ENCODE measurements at places on chromosomes 6 and 20.

- DNase-seq = no peak
Measured at GRCh38 chr20:62227977-62228958, 8.2 kb upstream of the HRH3 start.

DNA sequence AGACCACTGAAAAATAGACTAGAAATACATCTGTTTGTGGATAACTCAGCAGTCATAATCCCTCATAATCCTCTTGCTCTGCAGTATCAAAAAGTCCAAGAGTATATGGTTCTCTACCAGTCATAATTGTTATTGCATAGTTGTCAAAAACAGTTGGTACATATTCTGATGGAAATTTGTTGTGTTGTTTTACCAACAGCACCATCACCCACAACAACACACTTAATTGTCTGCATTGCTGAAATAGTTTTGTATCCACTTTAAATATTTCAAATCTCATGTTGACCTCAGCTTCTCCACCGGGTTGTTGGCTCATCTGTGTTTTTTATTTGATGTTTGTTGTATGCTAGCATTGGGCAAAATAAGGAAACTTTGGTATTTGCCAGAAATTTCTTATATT, 39.4 kb downstream of the ITCH start:
- DNase-seq = no peak

- DNase-seq = no peak
Measured at GRCh38 chr6:21240709-21241108, 352.8 kb upstream of the SOX4 start.

- DNase-seq = no peak
Measured at GRCh38 chr20:33267701-33268100, 15.3 kb upstream of the BPIFB1 start.

- no peak for DNase-seq
Measured at GRCh38 chr20:60921022-60921622, 330.9 kb upstream of the CDH4 start.

DNA sequence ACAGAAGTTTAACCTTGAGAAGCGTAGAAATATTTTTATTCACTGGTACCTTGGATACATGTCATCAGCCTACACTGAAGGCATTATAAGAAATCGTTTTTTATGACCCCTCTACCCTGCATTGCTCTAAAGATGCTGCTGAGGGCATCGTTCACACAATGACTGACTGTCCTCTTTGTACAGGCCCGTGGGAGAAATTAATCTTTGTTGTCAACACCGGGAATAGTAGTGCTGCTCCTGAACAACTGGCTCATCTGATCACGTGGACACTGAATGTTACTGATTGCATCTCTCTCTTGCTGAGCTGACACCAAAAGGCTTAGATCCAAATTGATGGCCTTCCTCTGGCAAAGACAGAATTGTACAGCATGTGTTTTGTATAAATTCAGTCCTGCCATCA, 157.1 kb upstream of the SMLR1 start:
- DNase-seq = no peak

- no peak for DNase-seq
Measured at GRCh38 chr20:46205349-46205748, 87.2 kb downstream of the CD40 start.

DNA sequence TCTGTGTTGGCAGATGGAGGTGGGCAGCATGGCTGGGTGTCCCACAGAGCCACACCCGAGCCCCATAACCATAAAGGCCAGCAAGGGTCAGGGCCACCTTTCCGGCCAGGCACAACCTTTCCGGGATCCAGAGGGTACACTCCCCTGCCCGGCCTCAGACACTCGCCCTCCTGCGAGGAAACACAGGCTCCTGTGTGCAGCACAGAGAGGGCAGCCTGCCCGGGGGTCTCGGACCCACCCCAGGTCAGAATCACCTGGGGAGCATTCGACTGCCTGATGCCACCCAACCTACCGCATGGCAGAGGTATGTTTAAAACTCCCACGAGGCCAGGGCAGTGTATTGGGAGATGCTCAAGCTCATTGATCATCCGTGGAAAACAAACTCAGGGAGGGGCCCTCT, 260.3 kb downstream of the TAF4 start:
- DNase-seq = no peak

GRCh38 chr6:33994472-33995308, 151.2 kb downstream of the GRM4 start:
- no peak for DNase-seq

DNA sequence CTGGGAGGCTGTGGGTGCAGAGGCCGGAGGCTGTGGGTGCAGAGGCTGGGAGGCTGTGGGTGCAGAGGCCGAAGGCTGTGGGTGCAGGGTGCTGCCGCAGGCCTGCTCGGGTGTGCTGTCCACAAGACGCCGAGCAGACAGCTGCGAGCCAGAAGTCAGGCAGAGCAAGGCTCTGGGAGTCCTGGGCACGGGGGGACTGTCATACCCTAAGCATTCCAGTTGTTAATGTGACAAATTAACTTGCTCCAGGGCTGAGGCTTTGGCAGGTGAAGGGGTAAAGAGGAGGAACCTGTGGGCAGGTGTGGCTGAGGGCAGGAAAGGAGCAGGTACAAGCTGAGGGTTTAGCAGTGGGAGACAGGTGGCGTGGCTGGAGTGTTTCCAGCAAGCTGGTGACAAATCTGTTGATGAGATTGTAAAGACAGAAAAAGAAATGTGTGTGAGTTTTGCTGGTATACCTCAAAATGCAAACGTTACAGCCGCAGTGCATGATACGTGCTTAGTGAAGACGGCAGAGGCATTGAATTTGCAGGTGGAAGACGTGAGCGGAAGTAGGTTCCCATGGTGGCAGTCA, 14.2 kb upstream of the ADRM1 start:
- no peak for DNase-seq

- no peak for DNase-seq
Measured at GRCh38 chr20:32205843-32206759, 1.4 kb downstream of the PLAGL2 start.

DNA sequence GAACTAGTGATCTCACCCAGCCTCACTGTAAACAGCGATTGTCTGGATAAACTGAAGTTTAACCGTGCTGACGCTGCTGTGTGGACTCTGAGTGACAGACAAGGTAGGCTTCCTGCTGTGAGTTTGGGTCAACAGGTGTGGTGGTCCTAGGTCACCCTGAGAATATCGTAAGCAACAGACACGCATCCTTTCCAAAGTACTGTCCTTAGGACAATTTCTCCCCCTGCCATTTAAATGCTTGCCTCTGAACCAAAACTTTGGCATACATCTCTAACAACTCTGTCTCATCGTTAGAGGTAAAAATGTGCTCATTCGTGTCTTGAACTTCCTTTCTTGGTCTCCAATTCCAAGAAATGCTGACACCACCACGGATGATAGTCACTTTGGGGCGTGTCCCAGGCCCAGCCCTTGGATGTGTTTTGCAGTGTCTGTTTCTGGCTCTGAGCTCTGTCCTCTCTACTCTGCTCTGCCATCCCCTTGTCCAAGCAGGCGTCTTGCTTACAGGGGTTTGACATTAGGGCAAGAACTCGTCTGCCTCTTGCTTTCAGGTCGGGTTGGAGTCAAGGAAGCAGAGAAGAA, 95.5 kb downstream of the EYA2 start:
- DNase-seq = no peak

DNA sequence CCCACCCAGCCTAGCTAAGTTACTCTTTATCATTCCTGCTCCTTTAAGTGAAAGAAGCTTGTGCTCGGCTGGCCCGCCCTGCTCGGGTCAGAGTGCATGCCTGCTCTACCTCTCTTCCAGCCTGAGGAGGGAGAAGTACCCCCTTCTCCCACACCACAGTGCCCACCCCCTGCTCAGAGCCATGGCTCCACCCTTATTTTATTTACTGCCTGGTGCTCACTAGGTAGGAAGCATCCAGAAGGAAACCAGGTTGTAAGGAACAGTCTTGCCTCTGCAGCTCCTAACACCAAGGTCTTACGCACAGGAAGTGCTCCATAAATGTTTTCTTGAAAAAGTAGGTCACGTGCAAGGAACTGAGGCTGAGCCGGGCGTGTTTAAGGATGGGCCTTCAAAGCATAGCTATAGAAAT, 105.7 kb upstream of the SNX9 start:
- DNase-seq = no peak

DNA sequence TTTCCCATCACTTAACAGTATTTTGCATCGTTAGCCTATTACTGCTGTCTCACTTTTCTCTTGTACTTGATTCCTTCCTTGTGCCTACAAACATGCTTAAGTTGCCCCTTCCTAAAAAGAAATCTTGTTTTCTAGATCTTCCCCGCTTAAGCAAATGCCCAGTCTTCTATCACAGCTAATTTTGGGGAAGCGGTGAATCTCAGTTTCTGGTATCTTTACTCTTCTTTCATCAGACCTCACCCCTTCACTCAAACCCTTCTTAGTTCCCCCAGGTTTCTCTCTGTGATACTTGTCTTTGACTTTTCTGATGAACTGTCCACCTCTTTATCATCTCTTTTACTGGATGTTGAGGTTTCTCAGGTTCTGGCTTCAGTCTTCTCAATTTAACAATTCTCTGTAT, 14.2 kb downstream of the VAPB start:
- no peak for DNase-seq

DNA sequence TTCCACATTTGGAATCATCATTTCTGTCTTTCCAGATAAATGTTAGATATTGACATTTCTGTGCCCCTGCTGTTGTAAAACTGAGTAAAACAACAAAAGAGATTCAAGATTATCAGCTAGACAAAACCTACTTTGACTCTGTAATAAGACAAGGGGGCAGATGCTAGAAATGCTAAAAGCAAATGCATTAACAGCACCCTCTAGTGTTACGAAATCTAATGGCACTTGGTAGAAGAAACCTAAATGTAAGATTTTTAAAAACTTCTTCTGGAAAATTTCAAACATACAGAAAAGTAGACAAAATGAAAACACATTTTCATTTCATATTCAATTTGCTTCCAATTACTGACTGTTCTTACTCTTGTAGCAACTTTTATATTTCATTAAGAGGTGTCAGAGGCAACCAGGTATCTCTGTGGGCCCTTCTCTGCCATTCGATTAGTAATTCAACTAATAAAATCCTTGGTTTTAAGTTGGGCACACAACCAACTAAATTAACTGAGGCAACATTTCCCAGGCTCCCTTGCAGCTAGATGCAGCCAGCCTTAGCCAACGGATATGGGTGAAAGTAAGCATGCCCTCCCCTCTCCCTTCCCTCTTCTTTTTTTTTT, 45.0 kb downstream of the SLC23A2 start:
- DNase-seq = peak; percentile 15

GRCh38 chr20:61739086-61739831, 326.4 kb downstream of the TAF4 start:
- DNase-seq = no peak

DNA sequence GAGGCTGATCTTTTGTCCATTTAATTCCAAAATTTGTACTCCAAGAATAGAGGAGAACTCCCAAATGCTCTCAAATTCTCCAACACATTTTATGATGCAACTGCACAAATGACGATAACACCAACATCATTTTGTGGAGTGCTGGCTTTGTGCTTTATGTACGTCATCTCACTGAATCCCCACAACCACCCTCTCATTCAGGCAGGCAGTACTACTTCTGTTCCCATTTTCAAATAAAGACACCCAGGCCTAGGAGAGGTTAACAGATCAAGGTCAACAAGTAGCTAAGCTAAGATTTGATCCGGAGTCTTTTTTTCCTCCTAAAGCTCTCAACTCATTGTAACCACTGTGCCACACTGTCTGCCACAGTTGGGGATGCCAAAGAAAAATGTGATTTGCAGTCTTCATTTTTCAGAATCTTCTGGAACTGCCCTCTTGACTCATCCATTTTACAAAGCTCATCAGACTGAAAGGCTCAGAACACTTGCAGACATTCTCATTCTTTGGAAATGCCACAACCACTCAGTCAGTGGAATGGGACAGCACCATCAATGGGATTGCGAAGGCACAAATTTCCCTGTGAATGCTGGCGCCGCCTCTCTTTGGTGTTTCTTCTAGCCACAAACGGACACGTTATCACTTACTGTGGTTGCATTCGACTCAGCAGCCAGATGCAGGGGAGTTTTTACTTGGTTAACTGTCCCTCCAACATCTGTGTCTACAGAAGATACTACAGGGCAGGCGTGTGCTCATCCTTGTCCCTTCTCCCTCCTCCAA, 184.4 kb downstream of the GJA10 start:
- DNase-seq = no peak

DNA sequence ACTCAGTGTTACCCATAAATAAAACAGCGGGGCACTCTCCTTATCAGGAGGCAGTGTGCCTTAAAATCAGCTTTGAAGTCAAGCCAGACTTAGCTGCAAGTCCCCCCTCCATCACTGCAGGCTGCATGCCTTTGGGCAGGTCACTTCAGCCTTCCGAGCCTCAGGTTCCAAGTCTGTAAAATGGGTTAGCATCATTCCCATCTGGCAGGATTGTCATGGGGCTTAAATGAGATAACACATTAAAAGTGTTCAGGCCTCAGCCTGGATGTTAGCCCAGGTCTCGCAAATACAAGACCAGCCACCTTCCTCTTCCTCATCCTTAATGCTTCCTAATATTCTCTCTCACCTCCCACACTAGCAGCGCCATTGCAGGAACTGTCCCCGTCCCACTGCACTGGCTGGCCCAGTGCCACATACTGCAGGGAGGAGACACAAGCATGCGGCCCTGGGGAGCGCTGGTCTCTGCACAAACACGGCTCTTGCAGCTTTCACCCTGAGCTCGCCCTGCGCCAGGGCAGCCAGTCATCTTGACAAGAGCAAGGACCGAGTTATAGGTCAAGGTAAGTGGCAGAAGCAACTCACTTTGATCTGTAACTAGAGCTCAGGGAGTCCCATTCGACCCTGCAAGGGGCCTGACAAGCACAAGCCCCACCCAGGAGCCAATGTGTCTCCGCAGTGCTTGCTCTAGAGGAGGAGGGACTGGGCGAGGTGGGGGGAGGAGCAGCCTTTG, 564.6 kb upstream of the AGPAT4 start:
- no peak for DNase-seq

DNA sequence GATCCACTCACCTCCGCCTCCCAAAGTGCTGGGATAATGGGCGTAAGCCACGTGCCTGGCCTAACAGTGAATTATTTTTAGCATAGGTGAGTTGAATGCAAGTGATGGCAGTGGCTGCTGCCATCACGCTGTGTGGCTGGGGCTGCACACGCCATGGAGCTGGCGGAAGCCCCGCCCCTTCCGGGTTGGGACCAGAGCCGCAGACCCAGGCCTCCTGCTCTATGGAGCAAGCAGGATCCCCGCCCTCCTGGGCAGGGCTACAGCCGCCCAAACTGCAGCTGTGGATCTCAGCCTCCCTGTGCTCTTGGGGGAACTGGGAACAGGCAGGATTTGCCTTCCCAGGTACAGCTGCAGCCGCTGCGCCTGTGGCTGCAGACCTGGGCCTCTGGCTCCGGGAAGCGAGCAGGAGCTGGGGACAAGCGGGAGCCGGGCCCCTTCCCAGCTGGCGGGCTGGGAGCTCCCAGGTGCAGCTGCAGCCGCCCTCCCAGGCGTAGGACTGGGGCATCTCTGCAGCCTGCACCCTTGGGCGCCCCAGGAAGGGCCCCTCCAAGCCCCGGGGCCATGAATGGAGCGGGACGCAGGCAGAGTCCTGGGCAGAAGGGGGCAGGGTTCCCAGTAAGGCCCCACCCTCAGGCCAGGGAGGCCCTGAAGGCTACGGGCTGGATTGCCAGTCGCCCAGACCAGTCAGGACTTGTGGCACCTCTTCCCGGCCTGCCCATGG, 30.9 kb upstream of the SLA2 start:
- no peak for DNase-seq

DNA sequence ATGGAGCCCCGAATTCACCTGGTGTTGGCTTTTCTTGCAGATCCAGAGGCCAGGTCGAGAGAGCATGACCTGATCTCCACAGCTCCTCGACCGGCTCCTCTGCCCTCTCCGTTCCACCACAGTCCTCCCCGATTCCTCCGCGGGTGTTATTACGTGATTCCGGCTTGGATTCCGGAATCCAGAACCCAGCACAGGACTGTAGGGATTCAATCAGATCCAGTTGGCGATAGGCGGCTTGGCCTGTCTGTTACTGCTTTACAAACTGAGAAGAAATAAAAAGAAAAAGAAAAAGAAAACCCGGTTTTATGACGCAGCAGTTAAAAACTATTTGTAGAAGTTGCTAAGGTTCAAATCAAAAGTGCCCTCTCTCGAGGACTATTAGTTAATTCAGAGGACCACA, 222.7 kb downstream of the EYA2 start:
- no peak for DNase-seq

Data from NCI-H2081 treated with DMSO at 0.1 percent for 48 hours (cell line).